ENCODE measurements at places on chromosomes 2 and 18.

DNA sequence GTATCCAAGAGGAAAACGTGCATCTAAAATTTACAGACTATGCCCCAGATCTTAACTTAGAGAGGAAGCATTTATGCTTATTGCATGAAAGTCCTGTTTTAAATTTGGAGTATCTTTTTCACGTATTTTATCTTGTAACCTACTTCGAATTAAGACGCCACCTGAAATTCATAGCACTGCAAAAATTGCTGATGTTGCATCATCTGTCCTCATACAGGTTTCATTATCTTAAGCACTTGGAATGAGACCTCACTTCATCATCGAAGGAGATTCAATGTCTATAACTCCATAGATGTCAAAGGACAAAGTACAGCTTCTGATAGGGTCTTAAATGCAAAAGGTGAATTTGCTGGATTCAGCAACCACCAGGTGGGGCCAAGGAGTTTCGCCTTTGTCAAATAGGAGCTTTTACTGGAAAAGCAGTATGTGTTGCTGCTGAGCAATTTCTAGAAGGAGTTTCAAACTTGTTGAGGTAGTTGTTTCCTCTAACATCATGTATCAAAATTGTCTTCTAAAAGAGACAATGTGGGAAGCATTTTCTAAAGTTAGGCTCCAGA lies 106.4 kb upstream of the CCDC85A start:
- DNase-seq = no peak

- DNase-seq = no peak
These were observed 50.2 kb downstream of the NFATC1 start for GRCh38 chr18:79445696-79446561.

DNA sequence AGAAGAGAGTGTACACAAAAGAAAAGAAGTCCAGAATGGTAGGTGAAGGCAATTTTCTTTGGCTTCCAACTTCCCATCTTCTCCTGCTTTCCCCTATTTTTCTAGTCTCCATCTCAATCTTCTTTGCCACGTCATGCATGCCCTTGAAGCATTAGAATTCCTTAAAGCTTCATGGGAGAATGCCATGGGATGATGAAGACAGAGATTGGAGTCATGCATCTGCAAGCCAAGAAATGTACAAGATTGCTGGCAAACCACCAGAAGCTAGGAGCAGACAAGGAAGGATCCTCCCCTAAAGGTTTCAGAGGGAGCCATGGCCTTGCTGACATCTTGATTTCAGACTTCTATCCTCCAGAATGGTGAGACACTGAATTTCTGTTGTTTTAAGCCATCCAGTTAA lies 305.9 kb downstream of the HRH4 start:
- DNase-seq = no peak

DNA sequence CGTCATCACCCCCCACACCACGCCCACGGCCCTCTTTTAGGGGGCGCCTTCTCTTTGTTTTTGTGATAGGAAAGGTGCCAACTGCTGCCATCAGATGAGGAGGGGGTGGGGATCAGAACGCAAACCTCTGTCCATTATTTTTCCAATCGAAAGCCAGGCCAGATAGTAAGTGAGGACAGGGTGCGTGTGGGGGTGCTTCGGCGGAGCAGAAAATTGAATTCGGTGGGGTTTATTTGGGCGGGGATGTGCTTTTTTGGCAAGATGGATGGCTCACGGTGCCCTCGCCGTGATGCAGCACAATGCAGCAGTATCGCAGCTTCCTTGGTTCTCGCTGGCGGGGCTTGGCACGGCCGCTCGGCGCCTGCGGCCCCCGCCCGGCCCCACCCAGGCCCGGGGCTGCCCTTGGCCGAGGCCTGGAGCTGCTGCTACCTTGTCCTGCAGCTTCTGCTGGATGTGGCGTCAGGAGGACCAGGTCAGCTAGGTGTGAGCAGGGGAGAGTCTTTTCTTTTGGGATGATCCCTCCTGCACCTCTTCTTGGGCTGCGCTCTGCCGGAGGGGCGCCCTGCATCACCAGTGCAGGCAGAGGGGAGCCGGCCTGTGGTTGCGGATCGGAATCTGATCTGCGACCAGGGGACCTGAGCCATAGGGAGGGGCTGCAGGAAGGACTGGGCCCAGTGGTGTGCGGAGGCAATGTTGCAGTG lies 1.3 kb downstream of the SPTBN1 start:
- no peak for DNase-seq

DNA sequence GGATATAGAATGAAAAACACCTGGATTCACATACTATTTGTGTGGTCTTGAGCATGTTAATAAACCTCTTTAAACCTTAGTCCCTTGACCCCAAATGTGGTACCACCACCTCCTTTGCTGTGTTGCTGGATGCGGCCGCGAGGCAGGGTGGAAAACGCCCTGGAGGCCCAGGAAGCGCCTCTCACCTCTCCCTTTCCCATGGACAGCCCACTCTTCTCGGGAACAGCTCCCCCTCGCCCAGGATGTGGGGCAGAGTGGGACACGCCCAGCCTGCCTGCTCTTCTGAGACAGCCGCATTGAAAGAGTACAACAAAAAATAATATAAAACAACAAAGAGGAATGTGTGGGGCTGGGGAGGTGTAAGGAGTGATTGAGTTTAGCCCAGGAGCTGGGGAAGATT lies 549.0 kb upstream of the ID2 start:
- no peak for DNase-seq

Measured in AG04450 (cell line).